ENCODE measurements at places on chromosomes 4 and X. TPM values are rescaled to one million over a fixed set of nuclear protein-coding genes. Genes with fewer than 3 reads are reported as not detected.

Gene SUPT20HL1
- total RNA-seq, result 0.78 TPM

Gene ODAPH
- total RNA-seq, result not detected

Gene TNIP2
- total RNA-seq, result 41.0 TPM

Gene GPRASP1
- 16.8 TPM for total RNA-seq

Gene GAGE12E
- not detected for total RNA-seq

Gene WNK3
- total RNA-seq, result 10.0 TPM

Gene MND1
- total RNA-seq, result not detected

Gene CFAP99
- not detected for total RNA-seq

Gene HSFX4
- not detected for total RNA-seq

Gene SSX2
- total RNA-seq, result not detected

Gene TMLHE
- 27.2 TPM for total RNA-seq

Gene GAGE2A
- not detected for total RNA-seq

All from ureter (tissue), 1 donor.